ENCODE measurements at places on chromosomes 1 and 21.

GRCh38 chr1:17538010-17538409 lies 1.5 kb upstream of the ARHGEF10L start:
- DNase-seq, result no peak

- no peak for DNase-seq
Observed at GRCh38 chr1:1090424-1091343, 16.6 kb upstream of the RNF223 start.

DNA sequence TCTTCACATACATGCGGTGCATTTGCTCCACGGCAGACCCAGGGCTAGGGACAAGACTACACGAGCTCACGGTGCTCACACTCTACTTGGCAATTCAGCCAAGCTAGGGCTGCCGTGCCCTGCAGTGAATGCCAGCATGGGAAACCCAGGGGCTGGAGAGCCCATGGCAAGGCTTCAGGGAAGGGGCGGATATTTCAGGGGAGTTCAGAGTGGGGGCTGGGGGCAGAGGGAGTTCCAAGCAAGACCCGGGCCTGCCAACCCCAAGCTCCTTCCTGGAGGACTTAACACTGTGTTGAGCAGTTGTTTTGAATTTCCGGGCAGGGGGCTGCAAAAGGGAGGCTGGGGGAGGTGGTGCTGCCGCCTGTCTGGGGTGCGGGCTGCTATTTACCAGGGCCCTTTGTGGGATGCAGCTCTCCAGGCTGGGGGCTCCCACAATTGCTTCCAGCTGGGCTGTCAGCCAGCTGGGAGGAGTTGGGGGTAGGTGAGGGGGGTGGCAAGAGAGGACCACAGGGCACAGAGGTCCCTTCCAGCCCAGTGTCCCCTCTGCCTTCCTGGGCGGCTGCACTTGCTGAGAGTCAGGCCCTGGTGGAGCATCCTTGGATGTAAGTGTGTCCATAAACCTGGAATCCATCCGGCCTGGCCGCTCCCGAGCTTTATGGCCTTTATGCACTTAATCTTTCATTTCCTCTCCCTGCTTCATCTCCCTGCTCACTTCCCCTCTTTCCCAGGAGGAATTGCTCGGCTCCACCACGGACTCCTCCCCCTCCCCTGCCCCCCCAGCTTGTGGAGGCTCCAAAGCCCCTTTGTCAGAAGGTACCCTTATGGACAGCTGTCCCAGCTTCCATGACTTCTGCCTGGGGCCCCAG lies 55.8 kb upstream of the SSBP3 start:
- DNase-seq, result no peak

DNA sequence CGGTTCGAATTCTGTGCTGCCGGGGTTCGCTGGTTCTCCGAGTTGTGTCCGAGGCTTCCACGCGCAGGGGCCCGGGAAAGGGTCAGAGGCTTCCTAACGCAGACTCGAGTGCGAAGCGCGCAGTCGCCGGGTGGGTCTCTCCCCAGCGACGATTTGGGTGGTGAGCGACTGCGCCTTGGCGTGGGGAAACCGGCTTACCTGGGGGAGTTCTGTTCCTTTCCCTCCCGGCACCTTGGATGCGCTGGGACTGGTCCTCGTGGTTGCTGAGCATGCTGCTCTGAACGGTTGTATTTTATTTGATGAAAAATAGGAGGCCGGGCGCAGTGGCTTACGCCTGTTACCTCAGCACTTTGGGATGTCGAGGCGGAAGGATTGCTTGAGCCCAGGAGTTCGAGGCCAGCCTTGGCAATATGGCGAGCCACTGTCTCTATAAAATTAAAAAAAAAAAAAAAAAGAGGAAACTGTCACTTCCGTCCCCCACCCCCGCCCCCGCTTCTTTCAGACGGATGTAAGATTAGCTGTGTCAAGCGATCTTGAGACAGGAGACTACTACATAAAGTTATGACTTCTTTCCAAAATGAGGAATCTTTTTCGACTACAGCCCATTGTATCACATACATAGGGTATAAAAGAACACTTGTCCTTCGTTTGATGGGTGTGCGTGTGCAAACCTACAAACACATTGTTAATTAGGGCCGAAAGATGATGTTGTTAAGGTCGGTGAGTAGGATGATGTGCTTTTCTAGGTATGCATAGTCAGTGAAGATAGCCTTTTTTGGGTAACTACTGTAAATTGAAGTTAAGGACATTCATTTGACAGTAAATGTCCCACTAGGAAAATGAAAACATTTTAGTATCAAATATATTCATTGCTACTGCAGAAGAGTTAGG lies at the start of gene CCDC18:
CCDC18 (plus strand) TSS at position 2 of the 891 bp plus-strand sequence. CDS start 2,638 bp downstream, outside the sequence.
- DNase-seq, result no peak

DNA sequence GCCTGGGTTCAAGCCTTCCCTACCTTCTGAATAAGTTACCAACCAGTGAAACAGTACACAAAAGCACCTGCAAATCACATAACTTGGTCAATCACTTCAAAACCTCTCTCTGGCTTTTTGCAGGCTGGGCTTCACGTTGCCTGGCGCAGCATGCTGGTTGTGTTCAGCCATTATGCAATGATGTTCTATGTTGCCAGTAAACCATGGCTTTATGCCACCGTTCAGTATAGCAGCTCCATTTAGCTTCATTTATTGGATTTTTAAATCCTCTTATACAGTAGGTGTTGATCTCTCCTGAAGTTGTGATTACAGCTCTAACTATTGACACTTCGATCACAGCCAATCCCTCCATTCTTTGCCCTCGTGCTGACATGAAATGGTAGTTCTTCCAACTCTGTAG lies 233.6 kb upstream of the PTBP2 start:
- DNase-seq, result no peak

DNA sequence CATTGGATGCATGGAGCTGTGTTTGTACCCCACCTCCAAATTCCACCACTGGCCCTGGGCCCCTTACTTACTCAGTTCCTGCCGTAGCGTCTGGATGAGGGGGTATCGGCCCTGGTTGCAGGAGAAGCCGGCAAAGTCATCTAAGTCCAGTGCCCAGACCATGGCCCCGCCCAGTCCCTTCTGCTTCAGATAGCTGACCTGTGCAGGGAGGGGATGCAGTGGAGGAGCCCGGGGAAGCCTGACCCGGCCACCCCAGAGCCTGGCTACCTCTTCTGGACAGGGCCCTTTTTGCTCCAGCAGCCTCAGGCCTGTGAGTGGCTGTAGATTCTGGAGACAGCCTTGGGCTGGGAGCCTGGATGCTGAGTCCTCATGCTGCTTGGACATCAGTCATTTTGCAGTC lies 11.8 kb downstream of the CHIT1 start:
- no peak for DNase-seq

DNA sequence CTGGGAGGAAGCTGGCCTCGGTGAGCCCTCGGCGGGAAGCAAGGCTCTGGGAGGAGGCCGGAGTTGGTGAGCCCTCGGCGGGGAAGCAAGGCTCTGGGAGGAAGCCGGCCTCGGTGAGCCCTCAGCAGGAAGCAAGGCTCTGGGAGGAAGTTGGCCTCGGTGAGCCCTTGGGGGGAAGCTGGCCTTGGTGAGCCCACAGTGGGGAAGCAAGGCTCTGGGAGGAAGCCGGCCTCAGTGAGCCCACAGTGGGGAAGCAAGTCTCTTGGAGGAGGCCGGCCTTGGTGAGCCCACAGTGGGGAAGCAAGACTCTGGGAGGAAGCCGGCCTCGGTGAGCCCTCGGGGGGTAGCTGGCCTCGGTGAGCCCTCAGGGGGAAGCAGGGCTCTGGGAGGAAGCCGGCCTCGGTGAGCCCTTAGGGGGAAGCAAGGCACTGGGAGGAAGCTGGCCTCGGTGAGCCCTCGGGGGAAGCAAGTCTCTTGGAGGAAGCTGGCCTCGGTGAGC lies 36.0 kb downstream of the KRTAP10-1 start:
- no peak for DNase-seq

DNA sequence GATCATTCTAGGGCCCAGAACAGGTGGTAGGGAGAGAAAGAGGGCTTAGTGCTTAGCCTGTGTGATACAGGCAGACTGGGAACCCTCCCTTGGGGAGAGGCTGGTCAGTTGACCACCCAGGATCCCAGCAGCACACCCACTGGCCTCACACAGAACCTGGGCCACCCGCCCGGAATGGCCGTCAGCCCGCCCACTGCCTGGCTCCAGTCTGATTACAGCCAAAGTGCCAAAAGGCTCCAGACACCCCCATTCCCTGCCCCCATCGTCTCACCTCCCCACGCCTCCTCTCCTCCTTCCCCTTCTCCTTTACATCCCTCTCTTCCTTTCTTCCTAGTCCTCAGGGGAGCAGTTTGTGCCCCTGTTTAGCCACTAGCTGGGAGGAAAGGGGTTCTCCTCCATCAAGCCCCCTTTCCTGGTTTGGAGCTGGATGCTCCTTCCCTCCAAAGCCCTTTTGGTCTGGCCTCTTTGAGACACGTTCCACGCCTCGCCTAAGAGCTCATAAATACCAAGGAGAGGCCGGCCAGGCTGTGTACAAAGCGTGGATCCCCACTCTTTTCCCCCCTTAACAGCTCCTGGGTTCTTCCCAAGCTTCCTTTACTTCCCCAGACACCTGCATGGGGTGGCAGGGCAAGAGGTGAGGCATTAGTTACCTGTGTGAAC lies 4.6 kb upstream of the WNT2B start:
- DNase-seq, result no peak

GRCh38 chr1:29524285-29525065 lies 288.2 kb downstream of the PTPRU start:
- DNase-seq, result no peak

GRCh38 chr1:11168731-11169130 lies 20.4 kb upstream of the ANGPTL7 start:
- no peak for DNase-seq

DNA sequence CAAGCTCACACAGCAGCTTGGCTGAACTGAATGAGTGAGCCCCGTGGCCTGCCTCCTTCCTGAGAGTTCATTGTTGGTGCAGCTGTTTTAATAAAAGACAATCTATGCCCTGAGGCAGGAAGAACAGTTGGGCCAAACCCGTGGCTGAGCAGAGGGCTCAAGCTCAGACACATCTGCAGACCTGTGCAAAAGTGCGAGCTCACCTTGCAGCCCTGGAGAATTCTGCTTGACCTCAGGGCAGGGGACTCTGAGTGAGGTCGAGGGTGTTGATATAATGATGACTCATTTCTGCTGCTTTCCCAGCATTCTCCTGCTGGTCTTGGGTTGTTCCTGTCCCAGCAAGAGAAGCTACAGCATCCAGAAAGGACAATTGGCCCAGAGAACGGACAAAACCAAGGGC lies 61.0 kb downstream of the ATP5PO start:
- DNase-seq, result no peak

DNA sequence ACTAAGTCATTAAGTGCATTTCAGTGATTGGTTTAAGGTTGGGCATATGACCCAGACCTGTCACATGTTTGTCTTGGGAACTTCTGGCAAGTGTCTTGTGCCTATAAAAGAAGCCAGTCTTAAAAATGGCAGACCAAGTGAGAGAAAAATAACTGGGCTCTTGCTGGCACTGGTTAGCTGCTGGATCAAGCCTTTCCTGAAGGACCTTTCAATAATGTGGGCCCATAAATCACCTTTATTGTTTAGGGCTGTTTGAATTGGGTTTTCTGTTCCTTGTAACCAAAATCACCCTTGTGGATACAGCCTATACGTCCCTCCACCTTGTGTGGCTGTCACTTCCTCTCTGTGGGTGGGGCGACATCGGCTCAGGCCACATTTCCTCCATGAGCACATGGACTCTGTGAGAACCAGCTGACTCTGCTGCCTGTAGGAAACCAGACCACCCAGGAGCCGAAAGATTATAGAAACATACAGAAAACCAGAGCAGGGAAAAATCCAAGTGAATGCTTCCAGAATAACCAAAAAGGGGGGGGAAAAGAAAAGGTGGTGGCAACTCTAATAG lies 25.6 kb upstream of the WNT4 start:
- DNase-seq, result no peak

GRCh38 chr1:209601809-209602657 lies 18.5 kb downstream of the CAMK1G start:
- no peak for DNase-seq

DNA sequence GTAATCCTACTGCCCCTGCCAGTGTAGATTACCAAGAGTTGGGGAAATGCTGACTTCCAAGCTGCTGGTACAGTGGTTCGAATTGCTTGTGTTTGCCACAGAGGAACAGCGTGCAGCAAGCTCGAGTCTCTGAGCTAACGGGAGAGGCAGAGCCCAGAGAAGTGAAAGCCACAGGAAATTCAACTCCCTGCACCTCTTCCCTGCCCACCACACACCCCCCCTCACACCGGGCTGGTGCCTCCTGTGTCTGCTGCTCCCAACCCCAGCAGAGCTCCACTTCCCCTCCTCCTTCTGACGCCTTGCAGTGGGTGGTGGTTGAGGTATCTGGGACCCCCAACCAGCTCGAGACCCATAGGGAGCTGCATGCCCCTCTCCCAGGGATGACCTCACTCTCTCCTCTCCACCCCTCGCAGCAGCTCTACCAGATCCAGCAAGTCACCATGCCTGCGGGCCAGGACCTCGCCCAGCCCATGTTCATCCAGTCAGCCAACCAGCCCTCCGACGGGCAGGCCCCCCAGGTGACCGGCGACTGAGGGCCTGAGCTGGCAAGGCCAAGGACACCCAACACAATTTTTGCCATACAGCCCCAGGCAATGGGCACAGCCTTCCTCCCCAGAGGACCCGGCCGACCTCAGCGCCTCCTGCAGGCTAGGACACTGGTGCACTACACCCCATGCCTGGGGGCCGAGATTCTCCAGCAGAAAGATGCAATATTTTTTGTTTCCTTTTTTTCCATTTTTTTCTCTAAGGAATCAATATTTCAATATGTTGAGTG lies 13.1 kb upstream of the KCNQ4 start:
- no peak for DNase-seq

- DNase-seq, result no peak
Observed at GRCh38 chr1:215273838-215274516, 191.4 kb downstream of the KCNK2 start.

DNA sequence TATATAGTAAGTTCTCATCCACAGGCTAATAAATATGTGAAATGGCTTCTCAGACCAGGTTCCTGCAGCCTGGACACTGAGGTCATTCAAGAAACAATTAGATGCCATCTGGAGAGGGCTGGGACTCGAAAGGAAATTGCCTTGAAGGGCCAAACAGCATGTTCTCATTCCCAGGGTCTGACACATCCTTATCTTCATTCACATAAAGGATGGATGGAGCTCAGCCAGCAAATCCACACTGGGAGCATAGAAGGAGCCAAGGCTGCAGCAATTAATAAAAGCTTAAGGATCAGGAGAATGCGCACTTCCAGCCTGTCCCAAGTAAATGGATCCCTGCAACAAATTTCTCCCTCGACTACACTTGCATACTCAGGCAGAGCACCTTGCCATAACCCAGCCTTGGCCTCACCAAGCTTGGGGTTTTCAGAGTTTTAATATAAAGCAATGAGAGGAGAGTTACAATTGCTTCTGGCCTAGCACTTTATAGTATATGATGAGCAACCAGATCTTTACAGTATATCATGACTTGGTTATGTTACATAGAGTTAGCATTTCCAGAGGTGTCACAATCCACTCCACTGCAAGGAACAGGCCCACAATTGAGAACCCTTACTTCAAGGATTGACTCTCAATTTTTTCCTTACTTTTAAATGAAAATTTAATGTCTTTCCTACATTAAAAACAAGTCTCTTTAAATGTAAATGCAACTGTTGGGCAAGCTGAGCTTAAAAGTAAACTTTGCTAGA lies 55.9 kb downstream of the BCAR3 start:
- no peak for DNase-seq

- DNase-seq, result no peak
Observed at GRCh38 chr1:152398812-152399698, 15.0 kb downstream of the CRNN start.

GRCh38 chr1:46525253-46525983 lies 26.0 kb downstream of the KNCN start:
- DNase-seq, result no peak

Measured in neuronal stem cell (in vitro differentiated cells).